Right cardiac atrium (tissue), 5 donors: ENCODE measurements at places on chromosomes 2 and 18.
A peak's percentile ranks its signal among the peaks of the same experiment; 100 is the strongest.

DNA sequence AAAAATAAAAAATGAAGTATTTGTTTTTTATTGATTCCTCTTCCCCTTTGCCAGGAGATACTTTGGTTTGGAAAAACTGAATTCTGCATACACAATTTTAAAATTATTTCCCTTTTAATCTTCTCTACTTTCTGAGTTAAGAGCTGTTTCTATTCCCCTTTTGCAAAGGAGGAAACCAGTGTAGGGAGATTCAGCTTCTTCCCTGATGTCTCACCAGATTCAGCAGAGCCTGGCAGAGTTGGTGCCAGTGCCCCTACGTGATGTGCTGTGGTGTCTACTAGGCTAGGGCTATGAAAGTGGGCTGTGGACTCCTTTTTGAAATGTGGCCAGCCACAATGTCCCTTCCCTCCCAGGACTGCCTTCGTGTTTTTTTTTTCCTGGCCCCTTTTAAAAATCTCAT lies 2.4 kb downstream of the RPE start:
- no peak for DNase-seq

GRCh38 chr2:134912361-134912760 lies 6.3 kb upstream of the CCNT2 start:
- DNase-seq = no peak

DNA sequence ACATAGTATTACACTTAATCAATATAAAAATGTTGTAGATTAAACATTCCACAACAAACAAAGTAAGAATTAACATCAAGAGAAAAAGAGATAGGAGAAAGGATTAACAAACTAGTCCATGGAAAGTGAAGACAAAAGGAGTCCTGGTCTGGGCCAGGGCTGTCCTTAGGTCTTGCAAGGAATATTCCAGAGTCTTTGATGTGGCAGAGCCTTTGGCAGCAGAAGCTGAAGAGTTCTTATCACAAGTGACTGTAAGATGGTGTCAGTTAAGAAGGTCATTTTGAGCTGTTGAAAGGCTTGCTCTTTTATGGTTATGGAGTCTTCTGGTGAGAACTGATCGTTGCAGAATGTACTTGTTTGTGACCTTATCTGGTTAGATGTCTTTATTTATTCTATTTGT lies 127.7 kb upstream of the LRRTM4 start:
- no peak for DNase-seq

- DNase-seq = no peak
These were observed 11.0 kb downstream of the SIGLEC15 start for GRCh38 chr18:45836242-45837205.

- DNase-seq = no peak
These were observed 211.8 kb downstream of the FAM210A start for GRCh38 chr18:13514558-13514957.

- peak; percentile 16 for DNase-seq
These were observed 30.1 kb upstream of the ITGA6 start for GRCh38 chr2:172397148-172397834.

DNA sequence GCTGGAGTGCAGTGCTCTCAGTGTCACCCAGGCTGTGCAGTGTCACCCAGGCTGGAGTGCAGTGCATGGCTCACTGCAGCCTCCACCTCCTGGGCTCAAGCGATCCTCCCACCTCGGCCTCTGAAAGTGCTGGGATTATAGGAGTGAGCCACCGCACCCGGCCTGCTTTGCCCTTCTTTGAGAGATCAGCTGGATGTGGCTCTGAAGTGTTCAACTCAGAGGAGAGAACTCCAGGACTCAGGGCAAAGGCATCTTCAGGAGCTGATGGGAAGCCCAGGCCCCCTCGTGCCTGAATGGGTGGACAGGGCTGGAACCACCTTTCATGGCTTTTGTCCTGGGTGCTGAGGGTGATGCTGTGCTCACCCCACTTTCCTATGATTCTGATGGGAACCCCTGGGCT lies 52.0 kb upstream of the HAAO start:
- no peak for DNase-seq

DNA sequence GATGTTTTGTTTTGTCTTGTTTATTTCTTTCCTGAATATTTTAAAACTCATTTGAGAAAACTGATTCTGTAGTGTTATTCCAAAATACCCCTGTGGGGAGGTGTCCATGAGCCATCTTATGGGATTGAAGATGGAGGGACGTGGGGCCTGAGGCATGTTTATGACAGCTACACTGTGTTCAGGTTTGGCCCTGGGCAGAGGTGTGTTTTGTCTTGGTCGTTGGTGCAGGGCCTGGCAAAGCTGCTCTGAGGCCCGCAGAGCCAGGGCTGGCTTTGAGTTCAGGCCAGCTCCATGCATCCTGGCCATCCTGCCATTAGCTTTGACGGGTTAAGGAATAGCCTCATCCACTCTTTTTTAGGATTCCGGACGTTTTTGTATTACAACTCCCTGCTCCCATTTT lies 68.9 kb downstream of the TMEM18 start:
- DNase-seq = no peak
